ENCODE measurements at places on chromosomes 13 and 19. TPM values are rescaled to one million over a fixed set of nuclear protein-coding genes. Genes with fewer than 3 reads are reported as not detected.

Gene SLC5A5
- 0.03 TPM for total RNA-seq

- peak overlapping the region; percentile 54 for H3K27ac ChIP-seq
- peaks cover 11% of the 10 kb centered on the region for H3K4me1 ChIP-seq
- DNase-seq, result no peak
- no peaks in the 10 kb centered on the region for H3K36me3 ChIP-seq
Observed at GRCh38 chr13:20939662-20940061, 37.1 kb upstream of the XPO4 start.

DNA sequence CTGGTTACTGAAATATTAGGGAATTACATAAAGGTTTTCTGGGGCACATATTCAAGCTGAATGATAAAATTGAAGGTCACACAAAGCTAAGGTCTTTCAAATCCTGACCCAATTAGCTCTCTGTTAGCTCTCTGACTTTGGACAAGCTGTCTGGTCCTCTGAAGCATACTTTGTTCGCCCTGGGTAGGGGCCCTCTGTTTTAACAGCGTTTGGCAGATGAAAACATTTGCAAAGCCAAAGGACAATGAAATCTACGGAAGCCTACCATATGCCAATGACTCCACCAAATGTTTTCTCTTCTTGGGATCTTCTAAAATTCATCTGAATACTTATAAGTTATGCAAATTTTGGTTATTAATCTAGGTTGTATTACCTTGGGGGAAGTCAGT lies 14.5 kb upstream of the GJA3 start:
- DNase-seq, result no peak
- no peaks in the 10 kb centered on the region for H3K27me3 ChIP-seq
- H3K4me3 ChIP-seq, result no peak overlapping the region
- H3K27ac ChIP-seq, result peak overlapping the region; percentile 70
- no peaks in the 10 kb centered on the region for H3K36me3 ChIP-seq

- H3K27me3 ChIP-seq, result no peaks in the 10 kb centered on the region
- no peak overlapping the region for H3K27ac ChIP-seq
- DNase-seq, result no peak
- no peak overlapping the region for H3K4me3 ChIP-seq
- H3K4me1 ChIP-seq, result no peaks in the 10 kb centered on the region
Observed at GRCh38 chr13:22549126-22549525, 631.7 kb upstream of the SGCG start.

Data from hepatocyte (in vitro differentiated cells).